ENCODE measurements at places on chromosomes 16 and 17.

DNA sequence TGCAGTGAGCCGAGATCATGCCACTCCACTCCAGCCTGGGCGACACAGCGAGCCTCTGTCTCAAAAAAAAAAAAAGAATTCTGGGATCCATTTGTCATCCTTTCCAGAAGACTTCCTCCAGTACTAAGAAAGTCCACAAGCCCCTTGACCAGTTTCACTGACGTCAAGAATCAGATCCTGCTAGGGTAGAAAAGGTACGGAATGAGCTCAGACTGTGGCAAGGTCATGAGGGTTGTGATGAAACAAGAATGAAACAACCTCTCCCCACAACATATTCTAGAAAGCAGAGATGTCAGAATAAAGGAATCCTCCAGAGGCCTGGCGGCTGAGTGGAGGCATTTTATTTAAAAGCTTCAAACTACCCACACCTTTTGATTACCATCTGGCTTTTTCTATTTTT is 29.9 kb downstream of the TRAF4 start:
- DNase-seq = no peak

DNA sequence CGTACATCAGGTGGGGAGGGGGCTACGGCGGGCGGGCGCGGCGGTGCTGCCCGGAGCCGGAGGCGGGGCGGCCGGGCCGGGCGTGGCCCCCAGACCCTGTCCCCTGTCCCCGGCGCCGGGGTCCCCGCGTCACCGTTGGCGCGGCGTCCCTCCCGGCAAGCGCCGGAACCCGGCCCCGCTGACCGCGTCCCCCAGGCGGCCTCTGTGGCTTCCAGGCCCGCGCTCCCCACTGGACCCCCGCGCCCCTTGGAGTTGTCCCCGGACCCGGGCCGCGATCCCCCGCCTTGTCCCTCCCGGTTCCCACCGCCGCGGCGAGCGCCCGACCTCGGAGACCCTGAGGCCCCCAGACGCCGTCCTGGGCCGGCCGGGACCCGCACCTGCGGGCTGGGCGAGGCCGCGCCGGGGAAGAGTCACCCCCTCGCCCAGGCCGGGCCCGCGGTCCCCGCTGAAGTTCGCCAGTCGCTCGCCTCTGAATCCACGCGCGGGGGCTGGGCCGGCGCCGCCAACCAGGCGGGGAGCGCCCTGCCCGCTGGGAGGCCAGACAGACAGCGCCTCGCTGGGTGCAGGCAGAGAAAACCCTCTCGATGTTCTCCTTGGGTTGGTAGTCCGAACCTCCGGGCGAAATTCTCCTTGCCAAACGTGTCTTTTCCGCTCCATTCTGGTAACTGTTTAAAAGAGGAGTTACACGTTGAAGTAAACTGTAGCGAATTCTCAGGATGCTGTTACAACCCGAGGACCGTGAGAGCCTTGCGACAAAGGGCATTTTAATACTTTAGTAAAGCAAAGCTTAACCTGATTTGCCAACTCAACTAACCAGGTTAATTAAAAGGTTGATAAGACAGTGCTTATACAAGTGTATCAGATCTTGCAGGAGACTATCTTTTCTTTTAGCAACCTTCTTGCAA is 761 bp downstream of the GAN start:
- peak; percentile 51 for DNase-seq

DNA sequence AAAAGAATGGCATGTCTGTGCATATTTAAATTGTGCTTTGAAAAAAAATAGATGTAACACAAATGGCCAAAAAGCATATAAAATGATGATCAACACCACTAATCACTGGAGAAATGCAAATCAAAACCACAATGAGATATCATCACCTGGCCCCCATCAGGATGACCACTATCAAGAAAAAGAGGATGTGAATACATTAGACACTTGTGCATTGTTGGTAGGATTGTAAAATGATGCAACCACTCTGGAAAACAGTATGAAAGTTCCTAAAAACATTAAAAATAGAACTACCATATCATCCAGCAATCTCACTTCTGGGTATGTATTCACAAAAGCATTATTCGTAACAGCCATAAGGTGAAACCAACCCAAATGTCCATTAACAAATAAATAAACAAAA is 91.5 kb downstream of the SPAG9 start:
- DNase-seq = no peak

GRCh38 chr17:63136369-63137012 is 170.5 kb downstream of the TANC2 start:
- no peak for DNase-seq

Measured in CD4-positive, CD25-positive, alpha-beta regulatory T cell (primary cell).